Adrenal gland (tissue), 19 donors: ENCODE measurements at places on chromosomes 11 and 22. TPM values are rescaled to one million over a fixed set of nuclear protein-coding genes. Genes with fewer than 3 reads are reported as not detected.

GRCh38 chr11:114256967-114257286 lies 39.3 kb upstream of the NNMT start:
- no peak for DNase-seq

DNA sequence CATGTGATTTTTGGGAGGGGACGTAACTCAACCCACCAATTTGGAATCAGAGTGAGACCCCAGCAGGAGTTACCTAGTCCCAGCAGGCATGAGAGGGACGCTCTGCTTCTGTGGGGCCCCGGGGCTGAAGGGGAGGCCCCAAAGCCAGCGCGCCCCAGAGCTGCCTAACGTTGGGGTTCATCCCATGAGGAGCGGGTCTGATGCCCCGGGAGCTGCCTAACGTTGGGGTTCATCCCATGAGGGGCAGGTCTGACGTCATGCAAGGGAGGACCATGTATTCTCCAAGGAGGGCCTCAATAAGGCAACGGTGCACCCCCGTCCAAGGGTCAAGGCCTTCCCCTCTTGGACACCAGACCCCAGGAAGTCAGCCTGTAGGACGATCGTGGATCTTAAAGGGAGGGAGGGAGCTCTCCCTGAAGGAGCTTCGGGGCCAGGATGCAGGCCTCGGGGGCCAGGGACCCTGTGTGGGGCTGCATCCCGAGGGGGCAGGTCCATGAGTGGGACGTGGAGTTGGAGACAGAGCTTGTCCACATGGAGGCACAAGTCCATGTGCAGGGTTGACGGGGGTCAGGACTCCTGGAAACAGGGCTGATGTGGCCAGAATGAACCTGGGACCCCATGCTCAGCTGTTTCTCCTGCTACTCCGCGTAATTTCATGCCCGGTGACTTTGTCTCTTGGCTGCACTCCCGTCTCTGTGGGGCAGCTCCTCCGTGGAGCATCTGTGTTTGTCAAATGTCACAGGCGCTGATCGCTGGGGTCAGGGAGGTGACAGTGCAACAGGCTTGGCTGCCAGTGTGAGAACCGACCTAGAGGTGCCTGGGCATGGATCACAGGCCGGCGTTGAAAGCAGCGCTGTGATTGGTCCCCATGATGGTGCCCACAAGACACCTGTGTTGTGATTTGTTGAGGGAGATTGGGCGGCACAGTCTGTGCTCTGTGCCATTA lies 1029.1 kb downstream of the BRD1 start:
- no peak for DNase-seq

DNA sequence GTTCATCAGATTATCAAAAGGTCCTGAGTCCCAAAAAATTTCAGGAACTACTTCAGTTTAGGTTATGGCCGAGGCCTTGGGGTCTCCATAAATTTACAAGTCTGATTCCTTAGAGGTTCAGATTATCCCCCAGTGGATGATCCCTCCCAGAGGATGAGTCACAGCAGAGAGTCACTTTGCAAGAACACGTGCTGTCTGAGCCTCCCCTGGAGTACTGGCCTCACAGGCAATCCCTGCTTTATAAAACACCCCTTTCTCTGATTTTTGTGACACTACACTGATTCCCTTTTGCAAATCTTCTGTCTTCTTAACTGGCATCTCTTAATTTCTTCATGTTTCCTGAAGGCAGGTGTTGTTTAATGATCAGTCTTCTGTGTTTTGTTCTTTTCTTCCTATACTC lies 45.3 kb downstream of the CCDC34 start:
- no peak for DNase-seq

- DNase-seq = no peak
These were observed 6.4 kb downstream of the ELFN2 start for GRCh38 chr22:37420686-37421467.

- DNase-seq = no peak
These were observed 44.2 kb upstream of the LINC01488 start for GRCh38 chr11:69437001-69437875.

- no peak for DNase-seq
These were observed 25.9 kb downstream of the ZNF195 start for GRCh38 chr11:3353066-3353465.

DNA sequence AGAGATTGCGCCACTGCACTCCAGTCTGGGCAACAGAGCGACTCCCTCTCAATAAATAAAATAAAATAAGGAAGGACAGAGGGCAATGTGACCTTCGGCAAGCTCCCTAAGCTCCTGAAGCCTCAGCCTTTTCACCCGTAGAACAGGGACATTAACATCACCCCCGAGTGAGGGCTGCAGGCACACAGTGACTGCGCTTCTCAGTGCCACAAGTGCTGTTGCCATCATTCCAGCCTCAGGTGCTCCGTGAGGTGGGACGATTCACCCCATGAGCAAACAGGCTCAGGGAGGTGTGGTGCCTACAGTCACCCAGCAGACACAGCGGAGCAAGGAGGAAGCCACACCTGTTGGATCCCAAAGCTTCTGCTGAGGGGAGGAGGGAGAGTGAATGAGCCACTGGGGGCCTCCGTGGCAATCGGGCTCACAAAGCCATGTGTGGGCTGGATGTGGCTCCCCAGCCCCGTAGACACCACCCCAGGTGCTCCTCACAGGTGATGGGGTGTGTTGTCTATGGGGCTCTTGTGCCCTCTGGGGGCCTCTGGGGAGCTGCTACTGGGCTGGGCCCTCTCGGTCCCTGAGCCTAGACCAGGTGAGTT lies 9.1 kb upstream of the TCF20 start:
- no peak for DNase-seq

DNA sequence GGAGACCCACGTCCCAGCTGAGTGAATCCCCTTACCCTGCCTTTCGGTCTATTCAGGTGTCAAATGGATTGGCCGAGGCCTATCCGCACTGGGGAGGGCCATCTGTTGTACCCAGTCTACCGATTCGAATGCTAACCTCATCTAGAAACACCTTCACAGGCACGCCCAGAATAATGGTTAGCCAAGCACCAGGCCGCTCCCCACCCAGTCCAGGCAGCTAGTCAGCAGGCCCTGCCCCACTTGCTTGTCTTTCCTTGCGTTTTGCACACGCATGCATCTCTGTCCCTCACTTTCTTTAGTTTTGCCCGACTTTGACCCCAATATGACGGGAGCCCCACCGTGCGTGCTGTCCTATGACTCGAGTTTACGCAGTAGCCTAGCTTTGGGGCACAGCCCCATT lies 31.7 kb downstream of the PARVB start:
- DNase-seq = no peak

LRRC4C gene
- 10.6 TPM for total RNA-seq

MRGPRE gene
- not detected for total RNA-seq

TXN2 gene
- 180 TPM for total RNA-seq

FXYD2 gene
- total RNA-seq = 4.3 TPM

RASSF10 gene
- total RNA-seq = not detected
